Activated T-helper 1 cell treated with anti-CD3 and anti-CD28 coated beads, Interleukin-12 subunit alpha, Interleukin-12 subunit beta, Interleukin-2, Interleukin-4 antibody, amounts not matched to agents 30 ng/mL and 10 ng/mL and 1 ng/mL, durations not matched to agents 14 hours and 24 hours and 36 hours (primary cell): ENCODE measurements at places on chromosomes 6 and 20.

DNA sequence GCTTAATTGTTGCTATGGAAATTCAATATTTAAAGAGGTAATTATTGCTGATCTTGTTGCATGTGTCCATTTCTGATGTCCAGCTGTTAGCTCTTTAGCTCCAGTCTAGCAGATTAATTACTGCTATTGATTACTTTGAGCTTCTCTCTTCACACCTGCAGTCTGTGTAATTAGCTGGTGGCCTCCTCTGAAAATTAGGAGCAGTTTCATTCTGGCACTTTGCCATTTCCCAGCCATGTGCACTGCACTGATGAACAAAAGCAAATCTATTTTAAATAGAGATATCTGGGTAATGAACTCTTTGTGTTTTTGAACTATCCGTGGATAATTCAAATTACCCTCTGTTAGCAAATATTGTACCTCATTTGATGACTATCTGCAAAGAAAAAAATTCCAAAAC is 275.9 kb downstream of the RNF144B start:
- DNase-seq: no peak

- DNase-seq: no peak
These were observed 50.2 kb downstream of the TBC1D7 start for GRCh38 chr6:13278164-13278563.

- DNase-seq: no peak
These were observed 236.6 kb upstream of the CHD6 start for GRCh38 chr20:41854765-41855164.

GRCh38 chr6:139124887-139125672 is 9.8 kb upstream of the HECA start:
- DNase-seq: peak; percentile 77

- no peak for DNase-seq
These were observed 97.9 kb downstream of the HUS1B start for GRCh38 chr6:558959-559358.

- no peak for DNase-seq
These were observed 167.0 kb downstream of the ERMARD start for GRCh38 chr6:169918239-169918953.

GRCh38 chr6:165987483-165988301 is 180.0 kb downstream of the TBXT start:
- no peak for DNase-seq

GRCh38 chr6:106421496-106421895 is 61.0 kb downstream of the CRYBG1 start:
- no peak for DNase-seq

DNA sequence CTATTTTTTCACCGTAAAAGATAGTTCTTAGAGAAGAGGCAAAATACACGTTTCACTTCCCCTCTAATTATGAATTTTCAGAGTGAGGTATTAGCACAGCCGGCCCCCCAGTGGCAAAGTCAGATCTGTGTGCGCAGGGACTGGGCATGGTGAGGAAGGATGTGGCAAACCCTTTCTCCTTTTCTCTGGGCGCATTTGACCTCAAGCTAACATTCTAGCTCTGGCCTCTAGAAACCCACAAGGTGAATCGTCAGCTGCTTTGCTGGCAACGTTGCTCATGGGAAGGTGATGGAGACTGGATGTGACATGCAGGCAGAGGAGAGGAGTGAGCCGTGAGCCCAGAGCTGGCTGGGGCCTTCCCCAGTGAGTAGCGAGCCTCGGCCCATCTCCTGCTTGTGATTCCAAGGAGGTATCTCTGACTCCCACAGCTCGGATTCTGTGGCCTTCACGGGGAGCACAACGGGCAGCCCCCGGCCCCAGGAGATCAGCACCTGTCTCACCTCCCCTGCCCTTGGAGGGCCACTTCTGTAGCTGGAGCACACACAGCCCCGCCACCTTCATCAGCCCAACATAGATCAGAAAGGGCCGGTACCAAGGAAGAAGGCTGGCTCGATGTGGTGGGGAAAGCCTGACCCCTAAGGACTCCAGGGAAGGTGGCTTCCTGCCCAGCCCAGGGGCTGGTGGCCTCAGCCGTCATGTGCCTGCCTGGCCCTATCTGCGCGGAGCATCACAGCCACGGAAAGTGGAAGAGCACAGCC is 152.8 kb downstream of the TAF4 start:
- no peak for DNase-seq

- DNase-seq: no peak
These were observed 109.8 kb downstream of the CHD6 start for GRCh38 chr20:41508335-41508734.

GRCh38 chr6:35484921-35485392 is 11.9 kb downstream of the TEAD3 start:
- no peak for DNase-seq

GRCh38 chr20:50504231-50504823 is 5.9 kb upstream of the PTPN1 start:
- no peak for DNase-seq

DNA sequence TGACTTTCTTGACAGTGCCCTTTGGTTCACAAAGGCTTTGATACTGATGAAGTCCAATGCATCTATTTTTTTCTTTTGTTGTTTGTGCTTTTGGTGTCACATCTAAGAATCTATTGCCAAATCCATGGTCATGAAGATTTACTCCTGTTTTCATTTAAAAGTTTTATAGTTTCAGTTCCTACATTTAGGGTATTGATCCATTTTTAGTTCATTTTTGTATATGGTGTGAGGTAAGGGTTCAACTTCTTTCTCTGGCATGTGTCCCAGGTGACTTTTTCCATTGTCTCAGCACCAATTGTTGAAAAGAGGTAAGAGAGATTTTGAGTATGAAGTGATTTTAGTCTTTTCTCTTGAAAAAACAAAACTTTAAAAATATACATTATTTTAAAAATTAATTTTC is 260.6 kb downstream of the GMPR start:
- DNase-seq: no peak

GRCh38 chr6:139369568-139370282 is 4.7 kb downstream of the CITED2 start:
- no peak for DNase-seq

- no peak for DNase-seq
These were observed 53.1 kb downstream of the BMP7 start for GRCh38 chr20:57213291-57213690.

DNA sequence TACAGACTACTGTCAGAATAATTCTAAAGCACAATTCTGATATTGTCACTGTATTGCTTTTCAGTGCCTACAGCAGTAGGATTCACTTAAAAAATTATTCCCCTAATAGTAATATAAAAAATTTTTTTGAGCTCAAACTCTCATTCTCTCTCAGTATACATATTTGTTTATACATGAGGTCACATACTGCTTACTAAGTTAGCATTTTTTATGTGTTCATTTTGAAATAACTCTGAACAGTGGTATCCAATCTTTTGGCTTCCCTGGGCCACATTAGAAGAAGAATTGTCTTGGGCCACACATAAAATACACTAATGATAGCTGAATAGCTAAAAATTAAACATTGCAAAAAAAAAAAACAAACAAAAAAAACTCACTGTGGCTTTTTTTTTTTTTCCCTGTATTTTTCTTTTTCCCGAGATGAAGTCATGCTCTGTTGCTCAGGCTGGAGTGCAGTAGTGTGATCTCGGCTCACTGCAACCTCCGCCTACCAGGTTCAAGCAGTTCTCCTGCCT is 38.6 kb downstream of the ASXL1 start:
- DNase-seq: no peak

DNA sequence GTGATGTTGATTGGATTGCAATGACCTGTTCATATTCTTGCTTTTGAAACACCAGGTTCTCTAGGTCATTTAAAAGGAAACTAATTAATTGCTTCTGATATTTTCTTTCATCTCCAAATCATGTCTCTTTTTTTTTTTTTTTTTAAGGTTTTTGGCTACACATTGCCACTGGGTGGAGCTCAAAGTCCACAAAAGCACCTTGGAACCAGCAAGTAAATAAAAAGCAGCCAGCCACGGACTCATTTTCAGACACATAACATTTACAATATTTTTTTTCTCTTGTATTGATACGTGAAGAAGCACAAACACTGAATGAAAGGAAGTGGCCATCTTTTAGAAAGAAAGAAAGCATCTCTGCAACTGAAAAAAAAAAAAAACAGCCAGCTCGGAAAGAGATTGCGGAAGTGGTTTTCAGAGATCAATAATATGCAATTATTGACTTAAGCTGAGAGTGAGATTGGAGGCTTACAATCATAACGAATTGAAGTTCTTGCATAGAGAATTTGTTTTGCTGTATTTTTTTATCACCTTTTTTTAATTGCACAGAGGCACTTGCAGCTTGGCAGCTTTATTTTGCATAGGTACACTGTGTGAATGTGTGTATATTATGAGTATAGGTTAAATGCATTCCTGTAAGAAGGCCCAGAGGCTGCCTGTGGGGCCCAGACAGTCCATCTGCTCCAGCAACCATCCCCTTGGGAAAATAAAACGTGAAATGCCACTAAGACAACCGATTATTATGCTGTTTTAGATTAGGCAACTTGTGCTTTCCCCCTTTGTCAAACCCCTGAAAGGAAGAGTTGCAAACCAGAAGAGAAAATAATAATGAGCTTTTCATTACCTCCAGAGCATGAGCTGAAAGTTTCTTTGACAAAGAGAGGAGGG is 28.2 kb downstream of the CGA start:
- no peak for DNase-seq

DNA sequence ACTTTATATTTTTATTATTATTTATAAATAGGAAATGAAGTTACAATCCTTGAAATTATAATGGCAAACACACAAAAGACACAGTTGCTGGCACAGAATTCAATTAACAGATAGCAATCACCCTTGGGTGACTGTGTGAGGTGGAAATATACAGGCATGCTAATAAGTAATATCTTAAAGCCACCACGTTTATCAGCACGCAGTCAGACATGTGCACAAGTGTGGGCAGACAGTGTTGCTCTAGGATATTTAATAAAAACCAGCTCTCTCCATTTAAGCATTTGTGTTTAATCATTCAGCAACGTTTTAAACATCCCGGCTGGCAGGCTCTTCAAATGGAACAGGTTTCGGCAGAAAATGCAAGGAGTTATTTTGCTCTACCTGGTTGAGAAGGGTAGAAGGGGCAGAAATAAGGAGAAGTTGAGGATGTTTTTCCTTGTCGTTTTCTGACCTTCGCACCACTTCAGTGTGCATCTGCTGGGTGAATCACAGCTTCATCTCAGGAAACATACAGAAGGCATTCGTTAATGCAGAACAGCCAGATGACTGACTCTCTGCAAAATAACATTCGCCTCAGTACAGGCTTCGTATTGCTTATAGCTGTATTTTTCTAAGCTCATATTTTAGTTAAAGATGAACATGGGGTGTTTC is 585.1 kb downstream of the QKI start:
- DNase-seq: no peak

DNA sequence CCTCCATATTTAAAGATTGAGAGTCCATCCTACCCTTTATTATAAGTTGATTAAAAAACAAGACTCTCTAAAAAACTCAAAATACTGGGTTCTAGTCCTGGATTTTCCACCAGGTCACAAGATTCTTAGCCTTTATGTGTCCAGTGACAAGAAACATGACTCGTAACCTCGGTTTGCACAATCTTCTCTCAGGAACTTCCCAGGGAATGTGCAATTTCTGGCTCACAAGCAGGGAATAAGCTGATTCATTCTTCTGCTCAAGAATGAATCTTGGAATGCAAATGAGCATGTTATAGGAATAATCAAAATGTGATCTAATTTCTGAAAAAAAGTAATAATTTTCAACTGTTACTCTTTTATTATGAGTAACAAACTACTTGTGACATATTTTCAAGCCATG is 45.1 kb downstream of the OGFRL1 start:
- DNase-seq: no peak
